Thyroid gland (tissue), 4 donors: ENCODE measurements at places on chromosomes 16 and 17. TPM values are rescaled to one million over a fixed set of nuclear protein-coding genes. Genes with fewer than 3 reads are reported as not detected.

GRCh38 chr16:81700071-81700779 lies 78.9 kb upstream of the PLCG2 start:
- no peak for DNase-seq
- no peaks in the 10 kb centered on the region for H3K27me3 ChIP-seq
- peaks cover 9% of the 10 kb centered on the region for H3K4me1 ChIP-seq
- no peak overlapping the region for H3K4me3 ChIP-seq
- no peak overlapping the region for H3K27ac ChIP-seq
- peaks cover 14% of the 10 kb centered on the region for H3K36me3 ChIP-seq

DNA sequence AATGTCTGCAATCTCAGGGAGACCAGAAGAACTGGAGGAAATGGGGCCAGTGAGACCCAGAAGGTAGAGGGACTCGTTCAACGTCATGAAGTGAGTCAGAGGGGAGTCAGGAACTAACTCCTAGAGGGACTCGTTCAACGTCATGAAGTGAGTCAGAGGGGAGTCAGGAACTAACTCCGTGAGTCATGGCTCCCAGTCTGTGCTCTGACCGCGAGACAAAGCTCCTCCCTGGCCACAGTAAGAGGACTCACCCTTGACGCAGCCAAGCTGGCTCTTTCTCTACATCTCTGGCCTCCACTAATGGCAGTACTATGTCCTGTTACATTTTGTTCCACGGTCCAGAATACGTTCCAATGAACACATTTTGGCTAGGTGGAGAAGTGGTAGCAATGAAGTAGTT lies 902.5 kb downstream of the KCNJ2 start:
- no peak for DNase-seq
- H3K36me3 ChIP-seq: no peaks in the 10 kb centered on the region
- no peaks in the 10 kb centered on the region for H3K27me3 ChIP-seq

DNA sequence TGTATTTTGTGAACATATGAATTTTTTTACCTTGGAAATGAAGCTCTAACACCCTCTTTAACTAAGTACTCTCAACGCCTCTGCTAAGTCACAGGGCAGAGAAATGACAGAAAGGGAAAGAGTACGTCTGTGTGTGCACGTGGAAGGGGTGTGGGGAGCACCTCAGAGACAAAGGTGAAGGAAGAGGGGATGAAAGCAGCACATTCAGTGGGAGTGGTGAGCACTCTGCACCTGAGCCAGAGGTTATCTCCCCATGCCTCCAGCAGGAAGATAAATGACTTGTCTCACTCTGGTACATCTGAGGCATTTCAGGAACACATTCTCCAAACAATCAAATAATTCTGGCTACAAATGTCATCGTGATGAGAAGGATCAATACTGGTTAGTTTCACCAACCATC lies 15.0 kb downstream of the GNA13 start:
- H3K4me1 ChIP-seq: peaks cover 31% of the 10 kb centered on the region
- H3K36me3 ChIP-seq: no peaks in the 10 kb centered on the region
- no peak for DNase-seq
- no peak overlapping the region for H3K27ac ChIP-seq
- no peak overlapping the region for H3K4me3 ChIP-seq
- no peaks in the 10 kb centered on the region for H3K27me3 ChIP-seq

Gene GAS7
- total RNA-seq: 7.5 TPM
